ENCODE measurements at places on chromosomes 1 and 21.

DNA sequence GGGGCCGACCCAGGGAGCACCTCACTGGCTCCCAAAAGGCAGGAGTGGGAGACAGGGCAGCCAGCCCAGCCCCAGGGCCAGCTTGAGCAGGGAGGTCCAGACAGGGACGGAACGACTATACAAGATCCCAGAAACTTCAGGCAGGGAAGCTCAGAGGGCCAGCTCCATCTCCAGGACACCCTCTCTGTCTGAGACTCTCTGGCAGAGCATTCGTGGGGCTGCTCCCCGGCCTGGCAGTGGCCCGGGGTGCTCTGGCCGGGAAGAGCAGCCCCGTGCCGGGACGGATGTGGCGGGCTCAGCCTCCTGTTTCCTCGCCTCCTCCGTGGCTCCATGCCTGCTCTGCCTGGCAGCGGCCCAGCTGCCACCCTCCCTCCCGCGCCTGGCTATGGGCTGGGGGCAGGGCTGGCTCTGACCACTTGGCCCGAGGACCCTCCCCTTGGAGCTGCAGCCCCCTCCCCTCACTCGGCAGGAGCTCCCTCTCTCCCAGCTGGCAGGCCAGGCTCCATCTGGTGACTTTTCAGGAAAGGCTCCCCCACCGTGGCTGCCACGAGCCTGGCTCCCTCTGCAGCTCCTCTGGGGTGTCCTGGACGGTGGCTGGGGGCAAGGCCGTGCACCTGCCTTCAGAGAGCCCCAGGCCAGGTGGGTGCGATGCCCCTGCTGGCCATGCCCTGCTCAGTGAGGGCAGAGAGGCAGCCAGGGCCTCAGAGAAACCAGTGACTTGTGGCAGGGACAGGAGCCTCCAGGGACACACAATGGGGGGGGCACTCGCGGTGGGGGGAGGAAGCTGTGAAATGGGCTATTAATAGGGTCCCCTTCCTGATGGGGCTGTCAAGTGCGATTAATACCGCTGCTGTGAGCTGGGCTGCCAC is 5.6 kb upstream of the PLCH2 start:
- DNase-seq, result no peak

- no peak for DNase-seq
Measured at GRCh38 chr21:36052860-36053714, 7.2 kb downstream of the SETD4 start.

GRCh38 chr21:29078869-29079767 is 5.7 kb upstream of the CCT8 start:
- DNase-seq, result peak; percentile 40

GRCh38 chr21:45228171-45228641 is 59.5 kb downstream of the POFUT2 start:
- DNase-seq, result peak; percentile 80

- no peak for DNase-seq
Measured at GRCh38 chr1:170149241-170149640, 3.5 kb downstream of the NTMT2 start.

DNA sequence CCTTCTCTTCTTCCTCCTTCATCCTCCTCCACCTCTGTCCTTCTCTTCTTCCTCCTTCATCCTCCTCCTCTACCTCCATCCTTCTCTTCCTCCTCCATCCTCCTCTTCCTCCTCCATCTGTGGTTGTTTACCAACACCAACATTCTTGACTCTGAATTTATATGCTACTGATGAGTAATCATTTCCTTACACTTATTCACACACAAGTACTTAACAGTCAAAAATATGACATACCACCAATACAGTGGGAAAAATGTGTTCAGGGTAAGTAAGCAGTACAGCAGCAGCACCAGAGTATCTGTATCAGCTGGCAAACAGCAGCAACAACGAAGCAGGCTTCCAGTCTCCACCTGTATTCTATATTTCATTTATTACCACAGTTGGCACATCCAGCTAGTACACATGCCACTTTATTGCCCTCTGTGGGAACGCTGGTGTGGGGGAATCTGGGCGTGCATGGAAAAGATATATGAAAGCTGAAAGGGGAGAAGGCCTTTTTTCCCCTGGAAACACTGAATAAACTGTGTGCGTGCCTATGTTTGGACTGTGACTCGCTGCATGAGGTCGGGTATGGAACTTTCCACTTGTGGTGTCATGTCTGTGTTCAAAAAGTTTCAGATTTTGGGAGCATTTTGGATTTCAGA is 16.0 kb downstream of the ADSS2 start:
- no peak for DNase-seq

DNA sequence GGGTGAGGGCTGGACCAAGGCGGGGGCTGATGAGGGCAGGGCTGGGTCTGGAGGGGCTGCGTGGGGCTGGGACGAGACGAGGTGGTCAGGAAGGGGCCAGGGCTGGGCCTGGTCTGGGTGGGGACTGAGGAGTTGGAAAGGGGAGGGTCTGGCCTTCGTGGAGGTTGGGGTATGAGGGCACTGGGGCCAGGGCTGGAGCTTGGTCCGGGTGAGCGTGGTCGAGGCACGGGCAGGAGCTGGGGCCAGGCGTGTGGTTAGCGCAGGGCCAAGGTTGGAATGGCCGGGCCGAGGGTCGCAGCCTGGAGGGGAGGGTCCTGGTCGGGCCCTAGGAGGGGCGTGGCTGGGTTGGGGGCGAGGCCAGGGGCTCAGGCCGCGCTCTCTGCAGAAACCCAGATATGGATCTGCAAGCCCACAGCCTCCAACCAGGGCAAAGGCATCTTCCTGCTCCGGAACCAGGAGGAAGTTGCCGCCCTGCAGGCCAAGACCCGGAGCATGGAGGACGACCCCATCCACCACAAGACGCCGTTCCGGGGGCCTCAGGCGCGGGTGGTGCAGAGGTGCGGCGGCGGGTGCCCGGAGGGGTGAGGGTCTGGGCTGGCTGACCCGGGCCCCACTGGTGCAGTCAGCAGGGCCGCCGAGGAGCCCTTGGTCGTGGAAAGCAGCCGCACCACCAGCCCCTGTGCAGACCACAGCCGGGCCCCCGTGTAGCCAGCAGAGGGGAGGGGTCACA is 9.0 kb downstream of the TTLL10 start:
- DNase-seq, result no peak

GRCh38 chr21:37073417-37074196 is 553 bp downstream of the TTC3 start:
- peak; percentile 77 for DNase-seq

GRCh38 chr1:25900219-25900618 is 6.0 kb downstream of the STMN1 start:
- DNase-seq, result no peak

- no peak for DNase-seq
Measured at GRCh38 chr1:59176471-59176870, 120.4 kb upstream of the FGGY start.

- no peak for DNase-seq
Measured at GRCh38 chr1:2875707-2876561, 74.4 kb upstream of the TTC34 start.

- no peak for DNase-seq
Measured at GRCh38 chr1:117685936-117686806, 80.3 kb downstream of the TENT5C start.

Measured in CD4-positive, alpha-beta memory T cell (primary cell).